ENCODE measurements at places on chromosomes 12 and 14.

GRCh38 chr12:57027011-57027804 is 10.9 kb upstream of the TAC3 start:
- DNase-seq: no peak

GRCh38 chr12:13171921-13172859 is 24.3 kb upstream of the EMP1 start:
- no peak for DNase-seq

- no peak for DNase-seq
Measured at GRCh38 chr12:56596815-56597214, 33.3 kb downstream of the BAZ2A start.

- no peak for DNase-seq
Measured at GRCh38 chr12:11893998-11894397, 176.7 kb upstream of the BCL2L14 start.

DNA sequence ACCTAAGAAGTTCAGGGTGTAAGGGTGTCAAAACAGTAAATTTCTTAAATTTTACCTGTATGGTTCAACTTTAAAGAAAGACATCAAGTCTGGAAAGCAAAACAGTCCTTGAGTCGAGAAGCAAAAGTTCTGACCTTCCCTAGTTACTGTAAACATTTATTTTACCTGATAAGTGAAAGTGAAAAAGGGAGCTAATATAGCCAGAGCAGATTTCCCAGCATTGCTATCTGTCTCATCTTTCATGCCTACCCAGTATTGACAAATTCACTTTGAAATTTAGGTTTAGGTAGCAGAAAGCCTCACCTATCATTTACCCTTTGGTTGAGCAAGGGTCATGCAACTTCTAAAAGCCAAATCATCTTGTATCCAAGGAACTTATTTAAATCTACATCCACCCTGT is 24.5 kb downstream of the SLC38A4 start:
- DNase-seq: no peak

DNA sequence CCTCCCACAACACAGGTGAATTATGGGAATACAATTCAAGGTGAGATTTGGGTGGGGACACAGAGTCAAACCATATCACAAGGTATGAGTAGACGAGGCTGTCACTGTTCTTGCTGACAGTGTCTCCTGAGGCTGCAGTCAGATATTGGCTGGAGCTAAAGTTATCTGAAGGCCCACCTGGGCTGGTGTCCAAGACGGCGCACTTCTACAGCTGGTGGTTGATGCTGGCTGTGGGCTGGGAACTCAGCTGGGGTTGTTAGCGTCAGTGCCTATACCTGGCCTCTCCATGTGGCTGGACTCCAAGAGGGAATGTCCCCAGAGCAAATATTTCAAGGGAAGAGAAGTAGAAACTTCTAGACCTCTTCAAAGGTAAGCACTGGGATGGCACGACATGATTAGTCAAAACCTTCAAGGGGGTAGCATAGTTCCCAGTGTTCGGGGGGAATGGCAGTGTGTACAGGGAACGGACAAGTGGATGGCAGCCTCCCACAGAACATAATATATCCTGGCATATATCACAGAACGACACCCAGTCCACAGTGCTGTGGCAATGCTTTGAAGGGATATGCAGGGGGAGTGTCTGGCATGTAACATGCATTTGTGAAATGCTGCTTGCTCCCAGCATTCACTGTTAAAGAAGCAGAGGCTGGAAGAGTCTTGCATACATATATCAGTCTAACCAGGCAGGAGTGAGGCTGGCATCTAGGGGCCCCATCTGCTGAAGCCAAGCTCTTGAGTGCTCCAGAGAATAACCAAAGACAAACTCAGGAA is 126.7 kb upstream of the RFLNA start:
- DNase-seq: no peak

DNA sequence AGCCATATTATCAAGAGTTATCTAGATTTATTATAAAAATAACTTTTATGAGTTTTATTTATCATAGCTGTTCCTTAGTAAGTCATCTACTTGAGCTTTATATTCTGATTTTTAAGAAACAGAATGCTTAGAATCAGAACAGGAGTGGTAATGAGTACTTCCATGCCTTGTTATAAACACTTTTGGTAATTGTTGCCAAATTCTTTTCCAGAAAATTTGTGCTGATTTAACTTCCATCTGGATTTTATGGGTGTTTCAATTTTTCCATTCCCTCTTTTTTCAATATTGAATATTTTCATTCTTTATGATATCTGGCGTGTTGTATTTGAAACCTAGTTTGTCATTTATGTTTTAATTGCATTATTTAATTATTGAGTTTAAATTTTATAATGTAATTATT is 131.2 kb downstream of the MSRB3 start:
- DNase-seq: no peak

Data from activated CD4-positive, alpha-beta memory T cell treated with anti-CD3 and anti-CD28 coated beads, Interleukin-2, amount 10 ng/mL, durations not matched to agents 7 days and 5 days (primary cell).